ENCODE measurements at places on chromosomes 1 and 21.
A peak's percentile ranks its signal among the peaks of the same experiment; 100 is the strongest.

- no peak for DNase-seq
Measured at GRCh38 chr1:6037338-6037762, 8.3 kb upstream of the KCNAB2 start.

GRCh38 chr1:74693473-74693872, 19.9 kb upstream of the ERICH3 start:
- DNase-seq, result no peak

DNA sequence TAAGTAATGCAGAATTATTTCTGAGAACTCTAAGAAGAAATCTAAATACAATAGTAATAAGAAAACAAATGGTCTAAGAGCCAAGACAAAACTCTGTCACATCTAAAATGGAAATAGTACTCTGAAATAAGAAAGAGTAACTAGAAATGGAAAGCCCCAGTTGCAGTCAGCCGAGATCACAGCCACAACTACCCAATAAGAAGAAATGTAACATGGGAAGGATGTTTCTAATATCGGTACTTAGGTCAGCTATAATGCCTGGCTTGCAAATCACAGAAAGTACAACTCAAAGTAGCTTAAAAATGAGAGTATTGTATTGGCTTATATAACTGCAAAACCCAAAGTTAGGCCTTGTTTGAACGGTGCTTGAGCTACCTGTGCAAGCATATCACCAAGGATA, 58.6 kb upstream of the USP25 start:
- no peak for DNase-seq

DNA sequence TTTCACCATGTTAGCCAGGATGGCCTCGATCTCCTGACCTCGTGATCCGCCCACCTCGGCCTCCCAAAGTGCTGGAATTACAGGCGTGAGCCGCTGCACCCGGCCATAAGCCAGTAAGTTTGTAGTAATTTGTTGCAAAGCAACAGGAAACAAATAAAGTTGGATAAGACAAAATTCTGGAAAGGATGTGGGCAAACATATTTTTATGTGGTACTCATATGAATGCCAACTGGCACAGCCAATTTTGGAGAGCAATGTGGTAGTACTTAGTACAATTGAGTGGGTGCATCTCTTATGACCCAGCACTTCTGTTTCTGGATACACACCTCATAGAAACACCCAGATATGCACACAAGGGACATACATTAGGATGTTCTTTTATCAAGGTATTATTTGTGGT, 8.4 kb upstream of the IL12RB2 start:
- DNase-seq, result no peak

DNA sequence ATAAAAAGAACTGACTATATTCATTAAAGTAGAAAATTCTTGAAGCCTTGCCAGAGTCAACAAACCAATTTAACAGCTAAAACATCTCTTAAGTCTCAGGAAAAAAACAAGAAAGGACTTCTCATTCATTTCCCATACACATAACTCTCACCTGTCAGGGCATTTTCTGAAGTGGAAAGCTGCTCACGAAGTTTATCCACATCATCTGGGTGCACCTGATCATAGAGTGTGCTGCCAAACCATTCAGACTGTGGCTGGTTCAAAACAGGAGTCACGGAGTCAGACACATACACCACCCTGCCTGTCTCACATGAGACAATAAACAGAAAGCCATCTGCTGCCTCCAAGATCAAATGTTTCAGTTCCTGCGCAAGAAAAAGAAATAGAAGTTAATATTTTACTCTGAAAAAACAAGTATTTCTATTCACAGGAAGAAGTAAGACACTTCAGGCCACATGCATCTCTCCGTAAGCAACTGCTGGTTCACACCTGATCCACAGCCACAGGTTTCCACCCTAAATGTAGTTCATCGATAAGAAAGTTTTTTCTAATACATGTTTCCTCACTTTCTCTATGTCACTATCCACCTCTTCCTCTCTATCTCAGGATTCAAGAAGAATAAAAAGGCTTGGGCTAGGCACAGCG, 28.2 kb upstream of the CTSK start:
- no peak for DNase-seq

- no peak for DNase-seq
Measured at GRCh38 chr1:52659851-52660596, 27.1 kb downstream of the SHISAL2A start.

DNA sequence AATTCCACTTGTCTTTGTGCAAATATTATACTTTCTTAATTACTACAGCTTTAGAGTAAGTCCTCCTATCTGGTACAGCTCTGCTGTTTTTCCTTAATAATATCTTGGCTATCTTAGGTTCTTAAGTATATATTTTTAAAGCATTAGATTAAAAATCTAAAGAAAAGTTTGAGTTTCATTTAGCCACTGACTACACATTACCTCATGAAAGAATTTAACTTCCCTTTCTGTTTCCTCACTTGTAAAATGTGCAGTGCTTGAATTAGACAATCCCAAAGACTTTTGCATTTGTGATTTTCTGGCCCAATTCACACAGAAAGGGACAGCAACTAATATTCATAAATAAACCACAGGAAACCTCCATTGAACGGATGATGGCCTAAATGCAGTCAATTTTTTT, 126.4 kb upstream of the SAMSN1 start:
- DNase-seq, result no peak

- DNase-seq, result no peak
Measured at GRCh38 chr1:18794561-18794960, 64.9 kb downstream of the TAS1R2 start.

GRCh38 chr1:88698140-88698539, 14.1 kb downstream of the PKN2 start:
- DNase-seq, result no peak

DNA sequence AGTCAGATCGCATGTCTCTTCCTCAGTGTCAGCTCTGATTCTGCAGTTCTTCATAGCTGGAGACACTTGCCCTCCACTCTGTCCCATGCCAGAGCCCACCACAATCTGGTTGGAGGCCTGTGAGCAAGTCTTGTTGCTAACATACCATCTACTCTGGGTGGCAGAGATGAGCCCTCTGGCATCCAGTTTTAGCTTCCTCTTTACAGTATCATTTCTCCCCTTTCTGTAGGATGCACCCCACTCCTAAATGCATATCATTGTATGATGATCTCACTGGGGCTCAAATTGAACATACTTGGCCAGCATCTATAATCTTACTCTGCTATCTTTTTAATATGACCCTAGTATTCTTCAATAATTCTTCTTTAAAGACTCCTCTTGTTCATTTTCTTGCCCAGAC, 16.9 kb downstream of the PCNX2 start:
- DNase-seq, result no peak

- no peak for DNase-seq
Measured at GRCh38 chr1:168947041-168947440, 159.4 kb upstream of the ATP1B1 start.

- no peak for DNase-seq
Measured at GRCh38 chr1:228147768-228148167, 2.0 kb upstream of the GJC2 start.

GRCh38 chr1:180282401-180283044, 52.5 kb downstream of the LHX4 start:
- no peak for DNase-seq

DNA sequence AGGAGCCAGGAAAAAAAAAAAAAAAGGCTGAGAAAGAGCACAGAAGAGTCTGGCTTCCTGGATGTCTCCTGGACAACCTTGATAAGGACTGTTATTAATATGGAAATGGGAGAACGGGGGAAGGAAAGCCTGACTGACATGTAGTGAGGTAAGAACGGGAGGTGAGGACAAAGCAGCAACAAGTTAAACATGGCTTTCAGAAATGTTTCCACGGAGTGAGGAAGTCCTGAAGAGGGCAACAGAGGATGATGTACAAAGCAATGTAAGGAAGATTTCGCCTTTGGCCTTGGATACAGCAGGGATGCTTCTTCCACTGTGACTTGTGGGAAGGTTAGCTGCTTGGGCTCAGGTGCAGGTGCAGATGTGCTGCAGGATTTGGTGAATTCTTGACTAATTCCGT, 11.9 kb upstream of the NIBAN1 start:
- DNase-seq, result peak; percentile 16

- DNase-seq, result peak; percentile 85
Measured at GRCh38 chr1:224392411-224393249, 36.0 kb downstream of the CNIH4 start.

GRCh38 chr1:26027716-26028489, 6.3 kb downstream of the EXTL1 start:
- no peak for DNase-seq

GRCh38 chr1:231971397-231972110, 345.0 kb downstream of the DISC1 start:
- DNase-seq, result no peak

GRCh38 chr1:29251164-29252124, 15.1 kb downstream of the PTPRU start:
- no peak for DNase-seq

GRCh38 chr1:205189131-205189530, 22.4 kb downstream of the DSTYK start:
- no peak for DNase-seq

DNA sequence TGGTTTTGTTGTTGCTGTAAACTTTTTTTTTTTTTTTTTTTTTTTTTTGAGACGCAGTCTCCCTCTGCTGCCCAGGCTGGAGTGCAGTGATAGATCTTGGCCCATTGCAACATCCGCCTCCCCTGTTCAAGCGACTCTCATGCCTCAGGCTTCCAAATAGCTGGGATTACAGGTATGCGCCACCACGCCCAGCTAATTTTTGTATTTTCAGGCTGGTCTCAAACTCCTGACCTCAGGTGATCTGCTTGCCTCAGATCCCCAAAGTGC, 78.9 kb upstream of the SLC45A1 start:
- DNase-seq, result no peak

- DNase-seq, result no peak
Measured at GRCh38 chr1:169941982-169942830, 48.5 kb upstream of the SCYL3 start.

GRCh38 chr1:215780139-215780538, 213.0 kb downstream of the KCTD3 start:
- DNase-seq, result no peak

- no peak for DNase-seq
Measured at GRCh38 chr1:213858581-213858980, 129.2 kb upstream of the PROX1 start.

DNA sequence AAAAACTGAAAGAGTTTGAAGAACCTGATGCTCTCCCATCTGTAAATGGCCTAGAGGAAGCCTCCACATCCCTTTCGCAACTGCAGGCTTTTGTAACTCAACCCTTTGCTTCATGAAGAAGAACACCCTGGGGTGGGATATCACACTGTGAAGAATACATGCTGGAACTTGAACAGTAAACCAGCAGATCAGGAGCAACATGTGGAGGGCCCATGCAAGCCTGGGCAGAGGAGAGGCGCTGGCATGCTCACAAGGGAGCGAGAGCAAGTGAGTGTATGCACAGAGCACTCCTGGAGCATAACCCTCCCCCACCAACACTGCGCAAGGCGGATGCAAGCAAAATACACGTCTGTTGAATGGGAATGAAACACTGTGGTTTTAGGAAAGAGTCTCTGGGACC, 24.6 kb upstream of the SPAG17 start:
- no peak for DNase-seq

DNA sequence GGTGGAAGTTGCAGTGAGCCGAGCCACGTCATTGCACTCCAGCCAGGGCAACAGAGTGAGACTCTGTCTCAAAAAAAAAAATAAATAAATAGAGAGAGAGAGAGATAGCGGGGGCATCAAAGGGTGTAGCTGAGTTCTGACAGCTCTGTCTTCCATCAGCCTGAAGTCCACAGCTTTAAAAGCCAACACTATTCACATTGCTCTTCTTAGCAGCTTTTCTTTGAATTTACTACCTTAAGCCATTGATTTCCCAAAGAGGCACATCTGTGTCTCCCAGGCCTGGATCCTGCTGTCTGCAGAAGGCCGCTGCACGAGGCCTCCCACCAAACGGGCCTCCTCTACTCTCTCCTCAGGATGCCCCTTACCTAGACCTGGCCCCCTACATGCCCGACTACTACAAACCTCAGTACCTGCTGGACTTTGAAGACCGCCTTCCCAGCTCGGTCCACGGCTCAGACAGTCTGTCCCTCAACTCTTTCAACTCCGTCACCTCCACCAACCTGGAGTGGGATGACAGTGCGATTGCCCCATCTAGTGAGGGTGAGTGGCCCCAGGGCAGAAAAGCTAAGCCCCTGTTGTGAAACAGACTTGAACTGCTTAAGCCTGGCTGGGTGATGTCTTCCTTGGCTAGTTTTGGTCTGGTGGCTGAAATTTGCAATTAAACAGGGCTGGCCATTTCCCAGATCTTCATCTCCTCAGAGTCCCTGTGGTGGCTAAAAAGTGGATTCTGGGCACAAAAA, 16.5 kb upstream of the SLC25A34 start:
- no peak for DNase-seq

DNA sequence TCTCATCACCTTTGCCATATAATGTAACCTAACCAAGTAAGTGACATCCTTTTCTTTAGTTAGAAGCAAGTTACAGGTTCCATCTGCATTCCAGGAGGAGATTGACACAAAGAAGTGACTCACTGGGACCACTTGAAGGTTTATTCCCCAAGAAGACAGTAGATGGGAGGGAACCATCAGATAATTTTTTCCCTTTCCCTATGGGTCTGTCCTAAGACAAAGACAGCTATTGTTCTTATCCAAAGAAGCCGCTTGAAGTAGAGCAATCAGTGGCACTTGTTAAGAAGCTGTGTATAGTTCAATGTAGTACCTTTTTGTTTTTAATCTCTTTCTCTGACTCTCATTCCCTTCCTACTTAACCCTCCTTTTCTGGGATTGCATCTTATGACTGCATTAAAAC, 139.9 kb upstream of the B3GALT2 start:
- DNase-seq, result no peak

DNA sequence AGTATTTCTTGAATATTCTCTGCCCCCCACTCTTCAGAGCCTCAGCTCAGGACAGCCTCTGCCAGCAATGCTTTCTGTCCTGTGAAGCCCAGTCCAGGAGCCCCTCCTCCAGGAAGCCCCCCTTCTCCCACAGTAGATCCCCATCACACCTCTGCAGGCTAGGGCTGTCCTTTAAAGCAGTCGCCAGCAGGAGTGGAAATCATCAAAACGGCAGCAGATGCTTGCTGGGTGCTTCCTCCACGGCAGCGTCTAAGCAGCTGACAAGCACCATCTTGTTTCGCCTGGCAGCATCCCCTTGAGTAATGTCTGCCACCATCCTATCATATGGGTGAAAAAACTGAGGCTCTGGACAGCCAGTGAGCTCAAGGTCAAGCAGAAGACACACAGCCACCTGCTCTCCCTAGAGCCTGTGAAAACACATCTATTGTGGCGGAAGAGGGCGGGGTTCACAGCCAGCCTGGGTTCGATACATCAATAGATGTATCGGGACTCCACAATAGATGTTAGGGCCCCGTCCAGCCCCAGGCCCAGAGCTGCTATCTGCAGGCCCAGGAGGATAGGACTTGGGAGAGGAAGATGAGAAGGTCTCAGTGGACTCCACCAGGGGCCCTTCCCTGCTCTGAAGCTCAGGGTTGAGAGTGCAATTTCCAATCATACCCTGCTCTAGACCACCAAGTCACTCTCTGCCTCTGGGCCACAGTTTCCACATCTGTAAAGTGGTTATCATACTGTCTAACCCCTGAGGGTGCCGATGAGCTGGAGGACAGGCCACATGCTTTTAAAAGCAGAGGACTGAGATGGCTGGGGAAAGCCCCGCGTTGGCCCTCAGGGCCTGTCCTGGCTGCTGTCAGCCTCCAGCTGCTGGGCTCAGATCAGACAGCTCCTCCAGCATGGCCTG, 17.5 kb downstream of the RUNX3 start:
- no peak for DNase-seq

Measured in erythroblast (primary cell).